ENCODE measurements at places on chromosomes 16 and 17. TPM values are rescaled to one million over a fixed set of nuclear protein-coding genes. Genes with fewer than 3 reads are reported as not detected.

Gene CD300E
- not detected for total RNA-seq

Gene ANKRD40CL
- not detected for total RNA-seq

Gene ABCA6
- 0.10 TPM for total RNA-seq

GRCh38 chr16:79564671-79565107 lies 35.8 kb downstream of the MAF start:
- H3K4me3 ChIP-seq: no peak overlapping the region
- no peaks in the 10 kb centered on the region for H3K36me3 ChIP-seq
- peaks cover 16% of the 10 kb centered on the region for H3K27me3 ChIP-seq
- H3K4me1 ChIP-seq: no peaks in the 10 kb centered on the region
- H3K27ac ChIP-seq: no peak overlapping the region

DNA sequence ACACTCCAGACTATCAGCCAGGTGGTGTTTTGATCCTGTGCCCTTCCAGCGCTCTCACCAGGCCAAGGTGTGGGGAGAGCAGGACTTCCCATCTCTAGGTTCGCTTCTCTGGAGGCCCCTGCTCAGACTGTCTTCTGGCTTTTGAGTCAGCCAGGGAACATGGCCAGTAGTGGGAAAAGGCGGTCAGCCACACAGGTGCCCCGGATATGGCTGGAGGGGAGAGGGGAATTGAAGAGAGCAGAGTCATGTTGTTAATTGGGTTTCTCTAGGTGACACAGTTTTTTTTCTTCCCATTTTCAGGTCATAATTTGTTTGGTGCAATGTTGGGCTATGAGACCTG lies 1.5 kb downstream of the MINK1 start:
- H3K4me3 ChIP-seq: peak overlapping the region; percentile 92
- peaks cover 37% of the 10 kb centered on the region for H3K4me1 ChIP-seq
- DNase-seq: no peak
- H3K36me3 ChIP-seq: peaks cover 3% of the 10 kb centered on the region
- H3K27me3 ChIP-seq: no peaks in the 10 kb centered on the region
